ENCODE measurements at places on chromosomes 2 and 18.

- DNase-seq = no peak
Observed at GRCh38 chr2:145303536-145303935, 783.6 kb upstream of the ZEB2 start.

DNA sequence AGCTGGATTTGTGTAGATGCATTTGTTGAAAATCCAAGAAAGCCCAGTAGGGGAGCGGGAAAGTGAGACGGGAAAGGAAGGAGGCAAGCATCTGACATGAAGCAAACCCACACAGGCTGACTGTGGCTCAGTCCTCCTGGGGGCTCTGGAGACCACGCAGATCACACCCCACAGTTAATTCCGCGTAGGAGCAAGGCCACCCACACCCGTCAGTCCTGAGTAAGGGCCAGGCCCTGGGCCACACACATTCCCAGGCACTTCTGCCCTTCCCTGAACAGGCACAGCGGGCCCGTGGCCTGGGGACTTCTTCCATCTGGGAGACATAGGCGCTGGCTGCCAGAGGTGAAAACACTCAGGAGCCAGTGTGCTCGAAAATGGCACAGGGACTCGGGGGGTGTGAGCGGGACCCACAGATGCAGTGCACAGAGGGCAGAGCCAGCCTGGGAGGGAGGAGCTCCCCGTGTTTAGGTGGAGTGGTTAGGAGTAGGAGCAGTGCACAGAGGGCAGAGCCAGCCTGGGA, 19.4 kb upstream of the PRLH start:
- no peak for DNase-seq

GRCh38 chr2:240416821-240417220, 18.6 kb upstream of the GPC1 start:
- no peak for DNase-seq

- DNase-seq = no peak
Observed at GRCh38 chr2:3645745-3646389, 12.1 kb upstream of the ALLC start.

GRCh38 chr18:23210526-23210925, 75.2 kb downstream of the CABLES1 start:
- DNase-seq = no peak

DNA sequence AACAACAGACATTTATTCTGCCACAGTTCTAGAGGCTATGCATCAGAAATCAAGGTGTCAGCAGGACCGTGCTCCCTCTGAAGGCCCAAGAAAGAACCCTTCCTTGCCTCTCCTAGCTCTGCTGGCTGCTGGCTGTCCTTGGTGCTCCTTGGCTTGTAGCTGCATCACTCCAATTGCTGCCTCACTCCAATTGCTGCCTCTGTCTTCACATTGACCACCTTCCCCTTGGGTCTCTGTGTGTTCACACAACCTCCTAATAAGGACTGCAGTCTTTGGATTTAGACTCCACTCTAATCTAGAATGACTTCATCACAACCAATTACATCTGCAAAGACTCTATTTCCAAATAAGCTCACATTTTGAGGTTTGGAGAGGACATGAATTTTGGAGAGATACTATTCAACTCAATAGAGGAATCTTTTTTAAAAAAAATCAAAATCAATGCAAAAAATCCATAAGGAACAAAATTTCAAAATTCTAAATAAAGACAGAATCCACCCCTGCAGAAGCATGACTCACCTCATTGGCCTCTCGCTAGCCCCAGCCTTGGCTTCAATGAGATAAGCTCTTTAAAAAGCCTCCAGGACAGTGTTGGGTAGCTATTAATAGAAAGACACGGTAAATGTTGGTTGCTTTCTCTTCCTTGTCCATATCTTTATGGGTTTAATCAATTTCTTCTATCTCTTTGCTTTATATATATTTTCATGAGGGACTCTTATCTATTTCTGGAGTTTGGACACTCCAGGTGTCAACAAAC, 267.6 kb upstream of the MGAT5 start:
- no peak for DNase-seq

DNA sequence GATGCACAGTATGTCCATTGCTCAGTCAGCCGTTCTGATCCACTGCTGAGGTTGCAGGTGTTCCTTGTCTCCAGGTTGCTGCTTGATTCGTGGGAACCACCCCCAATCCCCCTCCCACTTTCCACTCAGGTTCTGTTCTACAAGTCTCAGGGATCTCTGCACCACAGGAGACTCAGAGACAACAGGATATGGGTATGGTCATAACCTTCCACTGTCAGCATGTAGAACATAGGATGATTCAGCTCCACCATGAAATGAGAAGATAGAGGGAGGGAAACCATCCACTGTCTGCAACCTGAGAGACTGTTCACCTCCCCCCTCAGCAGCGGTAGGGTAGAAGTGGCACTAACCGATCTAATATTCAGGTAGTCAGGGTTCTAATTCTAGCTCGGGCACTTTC, 19.0 kb upstream of the KLF7 start:
- no peak for DNase-seq

GRCh38 chr2:228268301-228268700, 86.8 kb upstream of the SPHKAP start:
- no peak for DNase-seq

GRCh38 chr2:42067521-42067920, 19.7 kb downstream of the PKDCC start:
- DNase-seq = no peak

- DNase-seq = no peak
Observed at GRCh38 chr18:62537946-62538345, 15.1 kb downstream of the ZCCHC2 start.

DNA sequence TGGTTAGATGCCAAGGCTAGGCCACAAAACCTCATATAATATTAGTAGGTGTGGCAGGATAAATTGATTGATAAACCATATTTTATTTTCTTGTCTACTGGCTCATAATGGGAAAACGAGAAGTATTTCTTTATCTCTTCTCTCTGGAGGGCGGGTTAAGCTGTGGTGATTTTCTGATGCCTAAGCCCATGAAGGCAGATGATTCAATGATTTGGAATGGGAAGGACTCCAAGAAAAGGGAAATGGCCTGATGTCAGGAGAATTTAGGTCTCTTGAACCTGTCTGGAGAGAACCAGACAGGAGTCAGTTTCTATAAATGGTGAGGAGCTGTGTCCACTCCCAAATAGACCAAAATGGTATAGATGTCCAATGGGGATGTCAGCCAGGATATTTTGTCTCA, 18.7 kb upstream of the MAP4K3 start:
- no peak for DNase-seq

- no peak for DNase-seq
Observed at GRCh38 chr2:219912491-219912921, 285.1 kb downstream of the SLC4A3 start.

DNA sequence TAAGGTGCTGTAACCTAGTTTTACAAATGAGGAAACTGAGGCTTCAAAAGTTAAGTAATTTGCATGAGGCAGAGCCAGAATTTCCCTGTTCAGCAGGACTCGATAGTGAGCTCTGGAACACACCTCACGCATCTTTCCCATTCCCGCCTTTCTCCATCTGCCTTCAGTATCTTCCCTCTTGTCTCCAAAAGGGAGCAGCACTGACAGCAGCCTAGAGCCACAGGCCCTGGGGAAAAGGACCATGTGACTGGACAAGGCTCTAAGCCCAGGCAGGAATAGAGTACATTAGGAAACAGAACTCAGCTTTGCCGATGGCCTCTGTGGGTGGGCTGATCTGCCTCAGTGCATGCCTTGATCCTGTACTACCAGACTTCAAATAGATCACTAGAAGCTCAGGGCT, 21.5 kb downstream of the GPR155 start:
- no peak for DNase-seq

GRCh38 chr2:215374002-215374401, 61.9 kb downstream of the FN1 start:
- DNase-seq = no peak

DNA sequence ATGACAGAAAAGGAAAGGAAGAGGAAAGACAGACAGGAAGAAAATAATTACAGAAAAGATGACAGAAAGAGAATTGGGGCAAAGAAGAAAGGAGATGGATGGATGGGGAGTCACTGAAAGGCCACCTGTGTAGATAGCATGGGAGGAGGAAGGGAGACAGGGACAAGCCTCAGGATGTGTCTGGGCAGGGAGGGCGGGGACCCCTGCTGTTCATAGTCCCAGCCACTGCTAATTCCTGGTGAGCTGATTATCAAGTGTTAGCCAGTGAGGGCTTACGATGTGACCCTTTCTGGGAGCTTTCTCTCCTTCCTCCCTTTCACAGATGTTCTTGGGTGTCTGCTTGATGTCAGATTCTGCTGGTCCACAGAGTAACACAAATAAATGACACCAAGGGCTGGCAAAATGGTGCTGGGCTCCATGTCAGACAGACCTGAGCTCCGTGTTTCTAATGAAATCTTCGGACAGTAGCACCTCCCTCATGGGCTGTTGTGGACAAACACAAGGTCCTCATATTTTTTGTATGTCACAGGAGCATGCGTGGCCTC, 13.6 kb downstream of the FHOD3 start:
- DNase-seq = no peak

GRCh38 chr2:165277860-165278656, 38.8 kb downstream of the SCN2A start:
- no peak for DNase-seq

DNA sequence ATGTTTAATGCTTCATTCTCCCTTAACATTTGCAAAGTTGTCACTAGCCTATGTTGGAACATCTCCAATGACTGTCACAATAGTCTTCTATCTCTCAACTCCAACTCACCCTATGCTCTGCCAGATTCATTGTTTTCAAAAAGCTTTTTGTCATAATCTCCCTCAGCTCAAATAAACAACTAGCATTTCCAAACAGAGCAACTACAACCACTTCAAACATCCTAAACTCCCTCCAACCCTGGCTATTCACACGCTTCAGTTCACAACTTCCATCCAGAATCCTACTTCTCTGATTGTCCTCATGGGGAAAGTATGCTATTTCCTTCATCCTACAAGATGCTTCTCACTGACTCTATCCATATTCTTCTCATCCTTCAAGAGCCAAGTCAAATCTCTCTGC, 139.2 kb upstream of the VRK2 start:
- no peak for DNase-seq

- no peak for DNase-seq
Observed at GRCh38 chr2:10517351-10518043, 69.4 kb upstream of the ODC1 start.

DNA sequence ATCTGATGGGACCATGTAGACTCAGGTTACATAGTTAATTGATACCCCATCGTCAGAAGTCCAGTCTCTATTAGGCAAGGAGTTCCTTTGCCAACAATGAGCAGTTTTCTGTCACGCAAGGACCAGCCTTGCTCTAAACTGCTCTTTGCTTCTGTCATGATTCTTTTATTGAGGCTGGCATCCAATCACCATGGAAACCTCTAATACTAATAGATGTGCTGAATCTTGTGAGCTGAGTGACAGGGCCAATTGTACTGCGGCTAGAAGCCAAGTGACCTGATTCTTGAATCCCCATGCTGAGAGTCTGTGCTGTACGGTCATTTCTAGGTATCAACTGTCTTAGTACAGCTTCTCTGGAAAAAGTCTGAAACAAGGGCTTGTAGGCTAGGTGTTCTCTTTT, 395.6 kb downstream of the RND3 start:
- no peak for DNase-seq

- DNase-seq = no peak
Observed at GRCh38 chr18:33803636-33804035, 225.6 kb downstream of the ASXL3 start.

- no peak for DNase-seq
Observed at GRCh38 chr2:64985447-64985846, 3.8 kb upstream of the SLC1A4 start.

DNA sequence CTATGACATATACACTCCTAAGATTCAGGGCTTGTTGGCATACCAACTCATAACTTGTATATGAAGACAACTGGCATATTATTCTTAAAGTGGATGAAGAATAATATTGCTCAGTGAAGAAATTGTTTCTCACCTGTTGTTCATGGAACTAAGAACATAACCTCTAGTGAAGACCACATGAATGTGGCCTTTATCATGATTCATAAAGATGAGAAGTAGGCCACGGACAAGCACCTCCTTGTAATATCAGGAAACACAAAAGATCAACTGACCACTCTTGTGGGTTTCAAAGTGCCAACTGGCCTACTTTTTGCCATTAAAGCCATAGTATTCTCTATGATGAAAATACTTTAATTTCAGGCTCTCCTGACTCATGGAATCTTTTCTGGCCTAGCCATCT, 407.4 kb downstream of the GRB14 start:
- no peak for DNase-seq

- DNase-seq = no peak
Observed at GRCh38 chr2:104853534-104854497, at the start of gene POU3F3. TSS of gene POU3F3 (plus strand) at chr2:104854115. CDS start at chr2:104855511, 1,396 bp downstream.

GRCh38 chr2:11988691-11989353, 242.4 kb downstream of the LPIN1 start:
- no peak for DNase-seq

DNA sequence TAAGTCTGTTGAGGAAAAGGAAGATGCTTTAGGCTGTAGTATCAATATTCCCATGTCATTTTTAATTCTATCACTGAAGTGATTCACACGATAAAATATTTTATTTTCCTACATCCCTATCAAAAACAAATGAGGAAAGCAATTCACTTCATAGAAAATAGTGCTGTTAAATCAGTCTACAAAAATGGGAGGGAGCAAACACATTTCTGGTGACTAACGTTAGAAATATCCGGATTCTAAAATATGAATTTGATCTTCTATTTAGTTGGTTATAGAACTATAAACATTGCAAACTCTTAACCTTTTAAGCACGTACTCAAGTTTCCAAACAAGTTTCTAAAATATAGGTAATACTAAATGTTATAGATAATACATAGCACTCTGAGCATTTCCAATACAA, 20.8 kb downstream of the ATF2 start:
- DNase-seq = no peak

DNA sequence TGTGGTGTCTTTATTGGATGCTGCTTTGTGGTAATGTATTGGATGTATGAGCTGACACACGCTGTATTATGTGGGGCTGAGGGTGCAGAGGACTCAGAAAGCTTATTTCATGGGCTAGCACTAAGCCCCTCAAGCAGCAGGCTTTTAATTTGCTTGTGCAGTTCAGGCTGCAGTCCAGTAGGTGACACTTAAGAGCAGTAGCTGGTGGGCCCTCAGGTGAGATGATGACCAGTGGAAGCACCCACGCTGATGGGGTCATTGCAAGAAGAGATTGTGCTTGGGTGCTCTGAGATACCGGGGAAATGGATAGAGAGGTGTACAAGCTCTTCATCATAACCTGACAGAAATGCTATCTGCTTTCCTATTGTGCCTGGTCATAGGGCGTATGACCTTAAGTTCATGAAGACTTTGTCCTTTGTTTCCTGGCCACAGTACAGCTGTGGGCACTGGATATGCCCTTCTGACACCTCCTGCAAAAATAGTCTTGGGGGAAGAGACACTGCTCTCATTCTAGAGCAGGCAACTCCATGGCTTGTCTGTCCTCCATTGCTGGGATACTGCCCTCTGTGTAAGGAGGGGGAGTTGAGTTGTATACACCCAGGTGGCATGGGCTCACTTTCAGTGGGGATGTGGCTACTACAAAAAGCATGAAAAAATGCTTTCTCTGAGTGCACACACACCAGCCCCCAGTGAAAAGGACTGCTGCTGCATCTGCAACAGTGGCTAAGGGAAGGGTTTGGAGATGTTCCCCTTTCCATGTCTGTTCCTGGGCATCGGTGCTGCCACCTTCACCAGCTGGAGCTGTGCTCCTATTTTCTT, 205.7 kb upstream of the ZSWIM2 start:
- DNase-seq = no peak
